ENCODE measurements at places on chromosomes 16 and 17.
A peak's percentile ranks its signal among the peaks of the same experiment; 100 is the strongest.

GRCh38 chr16:78900044-78900811, 700.3 kb downstream of the MAF start:
- DNase-seq = no peak

DNA sequence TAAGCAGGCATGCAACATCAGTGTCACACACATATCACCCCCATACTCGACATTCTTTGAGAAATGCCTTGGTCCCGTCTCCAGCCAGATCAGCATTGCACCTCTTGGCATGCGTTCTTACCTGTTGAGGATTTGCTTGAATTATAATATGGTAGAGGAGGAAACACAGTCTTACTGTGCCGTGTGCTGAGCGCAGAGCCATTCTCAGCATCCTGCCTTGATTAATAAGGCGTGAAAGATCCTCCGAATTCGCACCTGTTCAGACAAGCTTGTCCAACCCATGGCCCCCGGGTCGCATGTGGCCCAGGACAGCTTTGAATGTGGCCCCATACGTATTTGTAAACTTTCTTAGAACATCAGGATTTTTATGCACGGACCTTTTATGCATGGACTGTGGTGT, 408.1 kb downstream of the WWOX start:
- no peak for DNase-seq

- peak; percentile 74 for DNase-seq
Observed at GRCh38 chr16:83402967-83403366, 404.8 kb upstream of the HSBP1 start.

- DNase-seq = no peak
Observed at GRCh38 chr17:68863091-68863652, 92.0 kb downstream of the ABCA8 start.

DNA sequence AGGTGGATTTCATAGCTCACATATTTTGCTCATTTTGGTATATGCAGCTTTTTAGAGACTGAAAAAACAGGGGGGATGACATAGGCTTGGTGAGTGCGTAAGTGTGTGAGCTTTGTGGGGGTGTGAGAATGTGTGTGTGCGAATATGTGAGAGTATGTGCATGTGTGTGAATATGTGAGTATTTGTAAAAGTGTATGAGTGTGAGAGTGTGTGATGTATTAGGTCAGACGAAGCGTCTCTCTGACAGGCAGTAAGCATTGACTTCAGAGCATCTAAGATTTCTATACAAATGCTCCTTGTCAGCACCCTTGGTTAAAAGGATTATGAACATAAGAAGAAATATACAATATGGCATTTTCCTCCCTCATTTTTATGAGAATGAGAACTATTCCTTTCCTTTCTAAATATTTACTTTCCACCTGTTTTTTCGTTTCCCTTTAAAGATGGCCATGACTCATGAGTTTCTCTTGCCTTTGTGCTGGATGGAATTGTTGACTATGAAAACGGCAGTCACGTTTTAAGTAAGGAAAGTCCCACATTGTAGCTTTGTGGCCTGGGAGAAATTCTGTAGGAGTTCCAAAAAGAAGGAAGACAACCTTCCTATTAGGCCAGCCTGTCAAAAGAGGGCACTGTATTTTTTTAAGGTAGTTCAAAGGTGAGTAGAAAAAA, 276.4 kb downstream of the FOXL1 start:
- DNase-seq = peak; percentile 65

GRCh38 chr17:8160741-8161221, 2.0 kb downstream of the VAMP2 start:
- no peak for DNase-seq

DNA sequence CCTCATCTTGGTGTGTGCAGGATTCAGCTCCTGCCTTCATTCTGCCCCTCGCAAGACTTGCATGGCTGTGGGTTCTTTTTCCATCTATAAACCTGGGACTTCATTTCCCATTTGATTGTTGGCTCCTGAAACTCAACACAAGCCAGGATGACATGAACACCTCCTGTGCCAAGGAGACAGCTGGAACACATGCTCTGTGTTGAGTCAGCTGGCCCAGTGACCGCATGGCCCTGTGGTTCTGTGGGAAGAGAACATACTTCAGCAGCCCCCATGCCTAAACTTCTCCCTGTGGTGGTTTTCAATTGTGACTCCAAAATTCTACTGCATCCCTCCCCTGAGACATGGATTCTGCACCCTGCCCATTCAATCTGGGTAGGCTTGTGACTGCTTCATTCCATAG, 57.9 kb upstream of the FOXF1 start:
- DNase-seq = peak; percentile 17

All from EH (cell line).